ENCODE measurements at places on chromosomes 7 and 10.
A peak's percentile ranks its signal among the peaks of the same experiment; 100 is the strongest.

- DNase-seq: no peak
These were observed 8.2 kb downstream of the LOXL4 start for GRCh38 chr10:98259606-98260315.

DNA sequence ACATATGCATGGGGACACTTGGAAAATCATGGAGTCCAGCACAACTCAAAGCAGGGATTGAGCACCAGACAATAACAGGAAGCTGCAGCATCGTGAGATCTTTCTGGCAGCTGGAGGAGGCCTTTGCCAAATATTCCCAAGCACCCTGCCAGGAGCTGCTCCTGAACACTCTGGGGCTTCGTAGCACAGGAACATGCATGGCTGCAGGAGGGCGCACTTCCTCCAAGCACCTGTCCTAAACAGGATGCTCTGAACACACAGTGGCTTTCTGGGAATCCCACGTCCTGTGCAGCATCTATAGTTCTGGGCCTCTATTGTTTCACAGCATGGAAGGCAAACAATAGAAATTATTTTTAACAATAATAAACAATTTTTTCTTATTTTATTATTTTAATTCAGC is 4.1 kb downstream of the ABLIM1 start:
- no peak for DNase-seq

DNA sequence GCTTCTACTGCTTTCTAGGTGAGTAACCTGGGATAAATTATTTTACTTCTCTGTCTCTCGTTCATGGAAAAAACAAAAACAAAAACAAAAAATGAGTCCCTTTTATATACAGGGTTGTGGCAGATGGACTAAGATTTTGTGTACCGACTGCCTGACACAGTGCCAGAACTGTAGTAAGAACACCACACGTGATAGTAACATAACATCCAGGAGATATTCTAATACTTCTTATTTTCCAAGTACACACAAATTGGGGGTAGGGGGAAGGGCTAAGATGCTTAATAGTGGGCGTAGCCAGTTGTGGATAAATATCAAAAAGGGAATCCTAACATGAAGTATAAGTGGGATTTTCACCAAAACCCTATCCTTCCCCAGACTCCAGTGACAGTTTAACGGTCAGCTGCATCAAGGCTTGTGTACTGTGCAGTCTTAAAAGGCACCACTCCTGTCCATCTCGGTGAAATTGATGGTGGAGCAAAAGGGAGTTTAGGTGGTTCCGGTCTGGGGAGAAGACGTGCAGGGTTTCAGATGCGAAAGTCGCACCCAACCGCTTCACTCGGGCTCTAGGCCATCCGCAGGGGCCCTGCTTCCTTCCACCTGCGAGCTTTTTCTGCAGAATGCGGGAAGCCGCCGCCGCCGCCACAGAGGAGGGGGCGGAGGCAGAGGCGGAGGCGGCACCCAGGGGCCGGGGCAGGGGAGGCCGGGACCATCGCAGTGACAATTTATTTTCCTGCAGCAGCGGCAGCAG is at the start of gene STAMBPL1:
STAMBPL1 (plus strand) TSS at position 712 of the 748 bp plus-strand sequence. CDS start 21,464 bp downstream, outside the sequence.
- peak; percentile 74 for DNase-seq

DNA sequence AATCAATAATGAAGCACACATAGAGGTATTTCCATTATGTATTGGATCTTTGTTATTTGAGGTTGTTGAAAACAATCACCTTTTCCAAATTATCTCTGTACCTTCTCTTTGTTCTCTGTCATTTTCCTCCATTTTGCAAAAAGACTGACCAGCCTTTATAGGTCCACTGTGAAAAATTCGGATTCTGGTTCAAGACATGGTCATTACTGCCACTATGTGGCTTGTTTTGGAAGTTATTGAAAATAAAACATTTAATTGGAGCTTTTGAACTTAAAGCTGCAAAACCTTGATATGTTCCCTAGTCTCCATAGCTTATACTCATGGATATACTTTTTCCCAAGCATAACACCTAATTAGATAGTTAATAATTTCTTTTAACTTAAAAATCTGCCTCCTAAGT is 1094.4 kb downstream of the NRG3 start:
- DNase-seq: no peak

GRCh38 chr7:81231301-81231838 is 312.5 kb upstream of the SEMA3C start:
- DNase-seq: no peak

GRCh38 chr7:138278601-138279000 is 181.5 kb upstream of the TRIM24 start:
- DNase-seq: no peak

DNA sequence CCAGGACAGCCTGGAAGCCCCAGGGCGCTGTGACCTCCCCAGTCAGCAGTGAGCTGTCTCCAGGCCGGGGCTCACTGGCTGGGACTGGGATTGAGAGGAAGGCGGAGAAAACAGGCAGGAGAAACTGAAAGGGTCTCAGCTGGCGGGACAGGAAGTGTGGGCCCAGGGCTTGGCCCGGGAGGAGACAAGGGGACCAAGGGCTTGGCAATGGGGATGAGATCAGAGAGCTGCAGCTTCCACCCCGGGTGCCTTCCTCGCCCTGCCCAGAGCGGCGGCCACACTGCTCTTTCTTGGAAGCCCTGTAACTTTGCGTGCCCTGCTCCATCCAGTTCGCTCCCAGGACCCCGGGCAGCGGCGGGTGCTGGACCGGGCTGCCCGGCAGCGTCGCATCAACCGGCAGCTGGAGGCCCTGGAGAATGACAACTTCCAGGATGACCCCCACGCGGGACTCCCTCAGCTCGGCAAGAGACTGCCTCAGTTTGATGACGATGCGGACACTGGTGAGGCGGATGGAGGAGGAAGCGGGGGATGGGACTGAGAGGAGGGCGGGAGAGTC is 4.4 kb downstream of the ZNHIT1 start:
- no peak for DNase-seq

- no peak for DNase-seq
These were observed 2.8 kb downstream of the HDAC9 start for GRCh38 chr7:18498341-18498740.

- no peak for DNase-seq
These were observed 731.6 kb upstream of the ANKRD30A start for GRCh38 chr10:36393801-36394200.

DNA sequence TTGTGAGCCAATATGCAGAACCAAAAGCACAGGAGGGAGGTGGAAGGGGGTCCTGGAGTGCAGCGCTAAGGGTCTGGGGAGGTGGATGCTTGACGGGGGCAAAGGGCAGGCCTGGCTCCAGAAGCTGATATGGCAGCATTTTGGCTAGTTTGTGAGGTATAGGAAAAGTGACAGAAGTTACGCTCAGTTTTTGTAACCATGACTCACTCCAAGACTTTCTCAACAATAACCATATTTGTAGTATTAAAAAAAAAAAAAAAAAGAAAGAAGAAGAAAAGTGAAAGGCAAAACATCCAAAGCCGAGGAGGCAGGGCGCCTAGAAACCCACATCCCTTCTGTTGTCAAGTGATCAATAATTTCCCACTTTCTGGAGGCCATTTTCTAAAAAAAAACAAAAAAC is 92.3 kb downstream of the RNF216 start:
- DNase-seq: peak; percentile 74

- peak; percentile 27 for DNase-seq
These were observed 2.3 kb downstream of the IGF2BP3 start for GRCh38 chr7:23467806-23468525.
